ENCODE measurements at places on chromosomes 12 and 14.

GRCh38 chr12:7219599-7220243 is 30.2 kb downstream of the PEX5 start:
- peak; percentile 80 for DNase-seq

- DNase-seq = no peak
Observed at GRCh38 chr12:115456946-115457689, 773.1 kb upstream of the TBX3 start.

DNA sequence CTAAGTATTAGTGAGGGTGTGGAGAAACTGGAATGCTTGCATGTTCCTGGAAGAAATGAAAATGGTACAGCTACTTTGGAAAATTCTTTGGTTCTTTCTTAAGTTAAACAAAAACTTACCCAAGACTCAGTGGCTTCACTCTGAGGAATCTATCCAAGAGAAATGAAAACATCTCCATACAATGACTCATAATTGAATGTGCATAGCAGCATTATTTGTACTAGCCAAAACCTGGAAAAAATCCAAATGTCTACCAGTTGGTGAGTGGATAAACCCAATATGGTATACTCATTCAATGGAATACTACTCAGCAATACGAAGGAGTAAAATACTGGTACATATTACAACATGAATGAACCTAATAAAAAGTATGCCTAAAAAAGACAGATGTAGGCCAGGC is 18.0 kb upstream of the CRACR2A start:
- DNase-seq = no peak

GRCh38 chr14:20529806-20530205 is 24.5 kb downstream of the RNASE10 start:
- DNase-seq = no peak

DNA sequence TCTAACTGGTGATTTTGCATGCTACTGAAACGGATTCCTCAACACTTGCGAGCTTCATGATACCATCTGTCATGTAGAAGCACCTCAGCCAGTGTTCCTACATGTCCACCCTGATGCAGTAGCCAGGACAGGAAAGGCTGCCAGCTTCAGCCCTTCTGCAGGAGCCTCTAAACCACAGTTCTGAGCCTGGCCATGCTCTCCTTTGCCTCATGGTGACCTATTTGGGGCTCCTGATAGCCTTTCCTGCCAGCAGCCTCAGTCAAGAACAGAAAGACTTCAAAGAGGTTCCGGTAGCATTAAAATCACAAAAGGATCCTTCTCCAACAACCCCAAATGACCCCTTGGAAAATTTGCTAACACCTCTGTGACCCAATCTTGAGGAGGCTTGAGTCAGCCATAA is 96.0 kb downstream of the CNTN1 start:
- no peak for DNase-seq

DNA sequence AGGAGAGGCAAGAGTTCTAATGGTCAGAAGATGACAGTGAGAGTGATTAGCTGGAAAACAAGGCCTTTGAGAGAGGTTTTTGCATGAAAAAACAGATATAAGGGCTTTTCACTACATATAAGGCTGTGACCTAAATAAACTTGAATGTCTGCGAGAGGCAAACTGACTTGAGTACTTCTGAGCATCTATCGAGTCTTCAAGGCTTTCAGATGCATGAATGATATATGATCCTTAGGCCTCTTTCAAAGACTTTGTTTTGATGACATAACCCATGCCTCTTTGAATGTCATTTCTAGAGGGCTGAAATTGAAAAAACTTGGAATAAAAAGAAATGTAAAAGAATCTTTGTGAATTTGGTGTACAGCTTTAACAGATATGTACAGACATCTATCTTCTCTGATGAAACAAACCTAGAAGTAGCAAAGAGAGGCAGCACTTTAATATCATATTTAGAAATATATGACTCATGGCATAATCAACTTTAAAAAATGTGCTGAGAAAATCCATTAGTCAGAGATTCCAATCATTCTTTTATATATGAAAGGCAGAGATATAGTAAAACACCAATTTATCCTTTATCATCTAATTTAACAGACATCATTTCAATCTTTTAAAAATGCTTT is 72.6 kb downstream of the PPM1H start:
- DNase-seq = no peak

DNA sequence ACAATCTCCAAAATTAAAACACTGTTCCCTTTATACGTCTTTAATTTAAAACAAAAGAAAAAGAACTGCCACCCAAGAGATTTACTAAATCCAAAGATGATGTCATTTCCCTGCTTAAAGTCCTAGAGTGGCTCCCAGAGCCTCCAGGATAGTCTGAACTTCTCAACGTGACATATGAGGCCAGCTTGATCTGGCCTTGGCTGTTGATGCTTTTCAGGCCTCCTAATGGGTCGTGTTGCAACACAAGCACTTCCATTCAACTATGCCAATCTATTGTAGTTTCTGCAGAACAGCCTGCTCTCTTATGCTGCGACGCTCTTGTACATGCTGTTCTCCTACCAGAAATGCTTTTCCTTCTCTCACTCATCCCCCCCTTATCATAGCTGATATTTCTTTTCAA is 35.7 kb downstream of the LGR5 start:
- DNase-seq = no peak

DNA sequence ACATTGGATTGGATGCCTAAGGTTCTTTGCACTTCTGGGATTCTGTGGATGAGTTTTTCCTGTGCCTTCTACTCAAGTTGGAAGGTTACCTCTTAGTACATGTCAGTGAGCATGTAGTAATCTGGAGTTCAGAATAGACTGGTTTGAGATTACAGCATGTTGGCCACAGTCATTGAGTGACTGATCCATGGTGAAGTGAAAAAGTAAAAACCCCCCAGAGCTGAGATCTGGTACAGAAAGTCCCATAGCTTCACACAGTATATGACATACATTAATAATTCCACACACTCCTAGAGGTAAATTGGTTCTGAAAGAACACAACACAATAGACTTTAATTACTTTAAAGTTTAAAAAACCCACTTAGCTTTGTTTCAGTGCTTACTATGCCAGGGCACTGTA is 11.9 kb upstream of the CCND2 start:
- no peak for DNase-seq

DNA sequence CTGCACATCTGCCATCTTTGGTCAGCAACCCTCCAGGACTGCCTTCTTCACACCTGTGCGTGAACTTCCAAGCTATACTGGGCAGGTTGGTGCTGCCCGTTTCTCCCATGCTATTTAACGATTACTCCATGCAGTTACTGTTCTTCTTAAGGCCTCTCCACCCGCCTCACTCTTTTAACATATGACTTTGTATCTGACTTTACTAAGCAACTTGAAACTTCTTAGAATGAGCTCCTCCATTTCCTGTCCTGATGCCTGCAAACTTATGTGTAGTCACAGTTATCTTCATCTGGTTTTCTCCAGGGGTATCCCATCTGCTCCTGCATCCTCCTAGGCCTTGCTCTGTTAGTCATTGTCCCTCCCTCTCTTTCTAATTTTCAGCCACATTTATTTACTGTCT is 35.7 kb downstream of the PRKCH start:
- no peak for DNase-seq

DNA sequence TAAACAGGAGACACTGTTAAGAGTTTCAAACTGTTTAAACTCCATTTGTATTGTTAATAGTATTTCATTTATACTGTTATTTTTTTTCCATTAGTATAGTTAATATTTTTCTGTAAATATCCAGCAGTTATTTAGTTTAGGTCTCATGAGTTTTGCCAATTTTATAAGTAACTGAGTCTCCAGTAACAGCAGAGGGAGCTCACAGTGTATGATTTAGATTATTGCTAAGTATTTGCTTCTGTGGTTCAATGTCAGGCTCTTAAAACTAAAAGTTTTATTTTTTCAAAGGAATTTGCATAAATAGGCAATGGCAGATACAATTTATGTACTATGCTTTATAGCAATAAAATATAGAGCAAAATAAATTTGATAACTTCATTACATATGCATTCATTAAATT is 209.7 kb downstream of the ATXN7L3B start:
- no peak for DNase-seq

- peak; percentile 43 for DNase-seq
Observed at GRCh38 chr14:105857826-105858675, 331.7 kb downstream of the TMEM121 start.

GRCh38 chr14:59439256-59439965 is 25.8 kb downstream of the GPR135 start:
- no peak for DNase-seq

DNA sequence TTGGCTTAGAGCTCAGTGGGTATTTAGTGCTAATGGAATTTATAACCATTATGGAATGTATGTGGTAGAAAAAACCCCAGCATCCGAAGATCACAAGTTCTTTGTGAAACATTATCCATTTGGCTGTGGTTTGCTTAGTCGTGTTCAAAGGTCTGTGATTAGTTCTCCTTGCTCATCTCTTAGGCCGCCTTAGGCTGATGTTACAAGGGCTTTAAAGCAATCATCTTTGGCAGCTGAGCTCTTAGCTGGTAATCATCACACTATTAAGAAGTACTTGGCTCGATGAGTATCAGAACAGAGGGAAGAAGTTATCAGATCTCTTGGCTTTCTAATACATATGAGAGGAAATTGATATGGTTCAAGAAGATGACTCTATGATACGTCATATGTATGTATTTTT is 124.1 kb upstream of the E2F7 start:
- no peak for DNase-seq

- DNase-seq = peak; percentile 74
Observed at GRCh38 chr14:105531088-105531893, 4.9 kb downstream of the TMEM121 start.

GRCh38 chr12:108633534-108634248 is at the start of gene SELPLG:
Gene SELPLG, minus strand, starts transcription at chr12:108633894. Its CDS starts 9,587 bp downstream, at chr12:108624307.
- DNase-seq = peak; percentile 92

- no peak for DNase-seq
Observed at GRCh38 chr12:62817556-62818271, 117.2 kb downstream of the PPM1H start.

- DNase-seq = peak; percentile 25
Observed at GRCh38 chr14:100894416-100894815, 9.1 kb downstream of the RTL1 start.

DNA sequence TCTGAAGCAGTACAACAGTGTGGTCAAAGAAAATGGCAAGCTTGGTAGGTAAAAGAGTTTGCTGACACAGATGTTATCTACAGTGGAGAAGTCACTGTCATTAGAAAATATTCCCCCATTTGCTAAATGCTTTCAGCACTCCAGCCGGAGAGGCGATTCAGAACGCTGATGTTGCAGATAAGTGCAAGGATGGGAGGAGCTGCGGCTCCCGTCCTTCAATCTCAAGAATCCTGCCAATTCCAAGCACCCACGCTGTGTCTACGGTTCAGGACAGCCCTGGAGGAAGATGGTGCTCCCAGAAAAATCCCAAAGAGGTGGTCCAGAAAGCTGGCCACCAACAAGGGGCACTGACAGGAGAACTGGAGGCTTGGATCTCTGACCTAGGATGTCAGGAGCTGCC is 79.1 kb downstream of the ZFP36L1 start:
- no peak for DNase-seq

DNA sequence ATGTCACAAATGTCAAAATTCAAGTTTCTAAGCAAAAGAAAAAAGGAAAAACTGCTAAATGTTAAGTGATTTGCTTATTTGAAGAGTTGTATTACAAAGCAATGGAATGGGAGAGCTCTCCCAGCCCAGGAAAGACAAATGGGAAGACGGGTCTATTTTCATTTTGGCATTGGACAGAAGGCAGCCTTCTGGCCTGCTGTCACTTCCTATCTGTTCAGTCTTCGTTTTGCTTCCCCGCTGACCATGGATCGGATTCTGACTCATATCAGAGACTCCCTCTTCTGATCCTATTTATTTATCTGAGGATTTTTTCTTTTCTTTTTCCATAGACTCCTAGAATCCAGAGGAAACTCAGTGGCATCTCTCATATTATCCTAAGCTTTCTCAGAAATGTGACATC is 634.9 kb downstream of the DIO2 start:
- no peak for DNase-seq

DNA sequence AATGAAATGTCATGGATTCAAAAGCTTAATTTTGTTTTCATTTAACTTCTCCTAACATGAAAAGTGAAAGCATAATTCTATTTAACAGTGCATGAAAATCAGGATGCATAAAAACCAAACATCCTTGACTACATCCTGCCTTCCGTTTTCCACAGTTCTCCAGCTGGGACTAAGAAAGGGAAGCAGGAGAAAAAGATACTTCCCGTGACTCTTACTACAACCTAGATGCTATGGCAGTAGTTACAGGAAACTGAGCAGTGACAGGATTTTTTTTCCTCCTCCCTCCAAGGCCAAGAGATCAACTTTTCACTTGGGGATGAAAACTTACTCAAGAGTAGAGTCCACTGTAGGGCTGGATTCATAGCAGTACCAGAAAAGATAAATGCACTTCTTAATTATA is 2.6 kb downstream of the EXOC5 start:
- no peak for DNase-seq

DNA sequence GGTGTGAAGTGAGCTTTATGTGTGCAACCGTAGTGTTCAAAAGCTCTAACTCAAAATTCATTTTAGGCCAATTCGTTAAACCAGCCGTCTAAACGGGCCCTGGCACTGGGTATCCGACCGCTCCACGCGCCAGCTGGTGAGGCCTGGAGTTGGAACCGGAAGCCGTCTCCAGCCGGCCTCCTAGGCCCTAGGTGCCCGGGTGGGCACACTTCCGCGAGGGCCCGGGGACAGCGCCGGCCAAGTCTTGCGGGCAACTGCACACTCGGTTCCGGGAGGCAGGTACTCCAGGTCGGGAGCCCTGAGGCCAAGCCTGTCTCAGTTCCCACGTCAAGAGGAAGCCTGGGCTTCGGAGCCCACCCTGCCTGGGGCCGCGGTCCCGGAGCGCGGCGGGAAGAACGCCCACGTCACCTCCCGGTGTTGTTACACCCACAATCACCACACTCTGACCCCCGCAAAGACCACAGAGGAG is 16.2 kb downstream of the OTX2 start:
- DNase-seq = no peak

DNA sequence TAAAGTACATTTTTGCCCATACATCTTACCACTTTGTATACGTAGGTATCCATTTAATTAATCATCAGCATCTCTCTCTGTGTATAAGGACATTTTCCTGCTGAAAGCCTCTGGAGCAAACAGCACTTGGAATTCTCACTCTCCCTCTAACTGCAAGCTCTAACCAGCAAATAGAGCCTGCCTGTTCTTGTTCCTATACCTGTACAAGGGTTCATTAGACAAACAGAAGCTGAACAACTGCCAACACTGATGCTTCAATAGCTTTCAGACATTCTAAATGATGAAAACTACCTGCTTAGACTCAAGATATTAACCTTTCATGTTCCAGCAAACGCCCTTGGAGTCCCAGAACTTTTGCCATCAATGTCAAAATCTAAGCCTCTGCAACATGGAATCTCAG is 98.0 kb downstream of the KCNH5 start:
- DNase-seq = no peak

DNA sequence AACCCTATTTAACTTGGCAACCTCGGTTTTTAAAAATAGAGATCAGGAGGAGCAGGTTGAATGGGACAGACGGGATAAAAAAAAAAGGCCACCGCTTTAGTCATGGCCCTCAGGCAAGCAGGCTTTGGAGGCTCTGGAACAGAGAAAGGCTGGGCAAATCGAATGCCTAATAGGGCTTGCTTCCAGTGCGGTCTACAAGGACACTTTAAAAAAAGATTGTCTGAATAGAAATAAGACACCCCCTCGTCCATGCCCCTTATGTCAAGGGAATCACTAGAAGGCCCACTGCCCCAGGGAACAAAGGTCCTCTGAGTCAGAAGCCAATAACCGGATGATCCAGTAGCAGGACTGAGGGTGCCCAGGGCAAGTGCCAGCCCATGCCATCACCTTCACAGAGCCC is 265.8 kb downstream of the CPNE8 start:
- no peak for DNase-seq

GRCh38 chr14:92144708-92145107 is 22.9 kb downstream of the CPSF2 start:
- no peak for DNase-seq

- no peak for DNase-seq
Observed at GRCh38 chr12:132474237-132474741, 15.7 kb upstream of the FBRSL1 start.

Measured in aorta (tissue), 5 donors.